ENCODE measurements at places on chromosomes 5 and 9.
A peak's percentile ranks its signal among the peaks of the same experiment; 100 is the strongest.

DNA sequence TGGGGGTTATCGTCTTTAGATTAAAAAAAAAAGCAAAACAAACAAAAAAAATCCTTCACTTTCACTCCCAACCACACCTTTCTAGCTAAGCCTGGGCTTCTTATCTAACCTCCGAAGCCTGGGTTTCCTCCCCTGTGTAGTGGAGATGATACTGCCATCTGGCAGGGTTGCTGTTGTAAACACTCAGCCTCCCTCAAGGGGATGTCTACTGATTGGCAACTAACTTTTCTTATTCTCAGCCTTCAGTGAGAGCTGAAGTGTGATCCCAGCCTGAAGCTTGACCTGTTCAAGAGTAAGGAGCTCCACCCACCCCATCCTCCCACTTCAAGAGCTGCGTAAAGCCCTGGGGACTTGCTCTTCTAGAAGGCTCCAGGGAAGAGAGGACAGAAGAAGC, 21.5 kb upstream of the WWC1 start:
- DNase-seq = no peak
- H3K36me3 ChIP-seq = no peaks in the 10 kb centered on the region
- no peaks in the 10 kb centered on the region for H3K27me3 ChIP-seq
- peaks cover 7% of the 10 kb centered on the region for H3K4me1 ChIP-seq

- H3K4me1 ChIP-seq = peaks cover 9% of the 10 kb centered on the region
- no peak for DNase-seq
- H3K4me3 ChIP-seq = no peak overlapping the region
- no peaks in the 10 kb centered on the region for H3K36me3 ChIP-seq
Measured at GRCh38 chr5:402615-403359, 40.2 kb upstream of the EXOC3 start.

- H3K36me3 ChIP-seq = no peaks in the 10 kb centered on the region
- H3K4me1 ChIP-seq = no peaks in the 10 kb centered on the region
- H3K4me3 ChIP-seq = no peak overlapping the region
- H3K27me3 ChIP-seq = no peaks in the 10 kb centered on the region
- no peak for DNase-seq
Measured at GRCh38 chr9:128153060-128153946, 4.0 kb downstream of the LCN2 start.

DNA sequence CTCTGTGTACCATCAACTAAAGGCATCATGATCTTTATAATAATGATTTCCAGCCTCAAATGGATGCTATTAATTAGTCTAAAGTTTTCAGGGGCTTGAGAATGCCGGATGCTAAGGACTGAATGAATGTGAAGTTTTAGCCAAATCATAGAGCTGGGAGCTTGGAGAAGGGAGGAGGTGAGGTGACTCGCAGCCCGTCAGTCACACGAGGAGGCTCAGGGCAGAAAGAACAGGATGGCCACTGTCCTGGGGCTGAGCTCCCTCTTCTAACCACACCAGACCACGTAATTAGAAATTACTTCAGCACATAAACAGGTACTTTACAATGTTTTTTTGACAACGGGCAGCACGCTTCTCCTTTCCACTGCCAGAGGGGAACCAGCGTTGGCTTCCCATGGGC, 222.6 kb downstream of the NPR3 start:
- H3K36me3 ChIP-seq = no peaks in the 10 kb centered on the region
- no peaks in the 10 kb centered on the region for H3K27me3 ChIP-seq
- no peak overlapping the region for H3K4me3 ChIP-seq
- DNase-seq = no peak

GRCh38 chr9:21481470-21482056, 550 bp downstream of the IFNE start:
- H3K27me3 ChIP-seq = no peaks in the 10 kb centered on the region
- no peak for DNase-seq
- no peak overlapping the region for H3K27ac ChIP-seq
- no peaks in the 10 kb centered on the region for H3K36me3 ChIP-seq
- no peaks in the 10 kb centered on the region for H3K4me1 ChIP-seq

- H3K27me3 ChIP-seq = no peaks in the 10 kb centered on the region
- no peak overlapping the region for H3K4me3 ChIP-seq
- H3K4me1 ChIP-seq = no peaks in the 10 kb centered on the region
- H3K36me3 ChIP-seq = no peaks in the 10 kb centered on the region
- DNase-seq = no peak
- H3K27ac ChIP-seq = no peak overlapping the region
Measured at GRCh38 chr9:13181652-13182051, 97.8 kb downstream of the MPDZ start.

- peak overlapping the region; percentile 82 for H3K27ac ChIP-seq
- peak overlapping the region; percentile 49 for H3K4me3 ChIP-seq
- DNase-seq = no peak
- H3K27me3 ChIP-seq = no peaks in the 10 kb centered on the region
- H3K36me3 ChIP-seq = peaks cover 7% of the 10 kb centered on the region
- peaks cover 41% of the 10 kb centered on the region for H3K4me1 ChIP-seq
Measured at GRCh38 chr5:39201781-39202596, 17.4 kb downstream of the FYB1 start.

- no peak overlapping the region for H3K27ac ChIP-seq
- H3K36me3 ChIP-seq = no peaks in the 10 kb centered on the region
- H3K27me3 ChIP-seq = no peaks in the 10 kb centered on the region
- DNase-seq = no peak
- no peaks in the 10 kb centered on the region for H3K4me1 ChIP-seq
- no peak overlapping the region for H3K4me3 ChIP-seq
Measured at GRCh38 chr5:78997090-78997489, 12.0 kb upstream of the ARSB start.

DNA sequence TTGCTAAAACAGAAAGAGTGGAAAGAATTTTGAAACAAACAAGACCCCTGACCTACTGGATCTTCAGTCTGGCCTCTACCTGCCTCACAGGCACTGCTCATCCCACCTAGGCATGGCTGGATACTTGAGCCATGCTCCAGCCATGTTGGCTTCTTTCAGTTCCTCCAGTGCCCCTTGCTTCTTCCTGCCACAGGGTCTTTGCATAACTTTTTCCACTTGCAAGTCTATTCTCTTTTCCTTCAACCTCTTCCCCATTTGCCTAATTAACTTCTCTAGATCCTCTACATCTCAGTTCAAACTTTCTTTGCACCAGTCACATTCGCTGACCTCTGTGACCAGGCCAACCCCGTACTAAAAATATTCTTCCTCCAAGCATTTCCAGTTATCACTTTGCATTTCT, 50.4 kb downstream of the STARD4 start:
- no peaks in the 10 kb centered on the region for H3K4me1 ChIP-seq
- no peak overlapping the region for H3K4me3 ChIP-seq
- H3K27ac ChIP-seq = no peak overlapping the region
- H3K36me3 ChIP-seq = no peaks in the 10 kb centered on the region

Measured in natural killer cell (primary cell).